ENCODE measurements at places on chromosomes 1 and 21.

GRCh38 chr1:54798206-54798605 lies 2.9 kb downstream of the TTC22 start:
- no peak for DNase-seq

- DNase-seq = no peak
These were observed 3901.2 kb downstream of the SRGAP2C start for GRCh38 chr1:125085720-125086591.

- DNase-seq = no peak
These were observed 48.0 kb upstream of the COG2 start for GRCh38 chr1:230594214-230594773.

- DNase-seq = no peak
These were observed 24.4 kb upstream of the WDR26 start for GRCh38 chr1:224458996-224459395.

GRCh38 chr1:38235705-38236104 lies 189.1 kb upstream of the POU3F1 start:
- no peak for DNase-seq

DNA sequence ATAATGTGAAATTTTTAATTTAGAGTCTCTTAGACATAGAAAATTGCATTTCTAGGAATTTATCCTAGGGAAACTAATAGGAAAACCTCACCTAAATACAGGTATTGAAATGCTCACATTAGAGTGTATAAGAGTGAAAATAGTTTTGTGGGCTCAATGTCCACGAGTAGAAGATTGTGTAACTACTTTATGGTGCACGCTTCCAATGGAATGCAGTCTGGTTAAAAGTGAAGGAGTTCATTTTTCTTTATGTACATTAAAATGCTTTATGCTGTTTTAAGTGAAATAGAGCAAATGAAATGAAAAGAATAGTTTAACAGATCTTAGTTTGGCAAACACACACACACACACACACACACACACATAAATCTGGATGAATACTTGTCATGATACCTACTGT lies 278.2 kb downstream of the USP25 start:
- DNase-seq = no peak

DNA sequence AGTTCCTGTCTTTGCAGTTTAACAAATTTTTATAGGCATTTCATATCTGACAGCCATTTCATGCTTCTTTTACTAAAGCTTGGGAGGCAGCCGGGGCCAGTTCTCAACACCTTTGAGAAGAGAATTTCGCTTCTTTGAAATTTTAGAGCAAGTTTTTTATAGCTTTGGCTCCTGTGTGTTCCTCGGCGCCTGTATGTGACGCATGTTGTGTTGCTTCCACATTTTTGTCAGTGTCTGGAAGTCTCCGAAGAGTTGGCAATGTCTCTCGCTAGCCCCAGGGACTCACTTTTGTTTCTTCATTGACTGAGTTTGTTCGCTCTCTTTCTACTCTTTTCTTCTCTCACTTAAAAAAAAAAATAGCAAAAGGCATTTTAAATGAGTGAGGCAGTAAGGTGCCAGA lies 386.9 kb upstream of the PLXNA2 start:
- DNase-seq = no peak

DNA sequence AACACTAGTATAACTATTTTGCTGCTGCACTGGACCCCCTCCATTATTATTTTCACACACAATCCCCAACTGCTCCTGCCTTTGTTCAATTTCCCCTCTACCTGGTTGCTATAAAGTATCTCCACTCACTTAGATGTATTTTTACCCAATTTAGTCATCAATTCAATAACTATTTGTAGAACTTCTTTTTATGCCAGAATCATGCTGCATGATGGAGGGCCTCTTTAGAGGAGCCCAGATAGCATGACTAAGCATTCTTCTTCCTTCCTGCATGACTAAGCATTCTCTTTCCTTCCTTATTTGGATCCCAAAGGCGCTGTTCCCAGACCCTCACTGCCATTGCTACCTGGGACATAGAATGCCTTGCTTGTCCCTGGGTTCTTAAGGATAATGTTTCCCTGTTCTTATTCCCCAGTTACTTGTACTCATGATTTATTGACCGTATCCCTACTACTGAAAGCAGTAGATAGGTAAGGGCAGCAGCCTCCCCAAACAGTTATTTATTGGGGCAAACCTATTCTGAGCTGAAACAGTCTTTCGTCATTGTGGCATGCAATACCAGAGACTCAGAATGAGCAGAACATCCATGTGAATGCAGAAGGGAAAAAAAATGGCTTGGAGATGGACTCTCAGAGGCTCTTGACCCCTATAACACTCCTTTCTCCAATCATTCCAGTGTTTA lies 89.3 kb upstream of the AKT3 start:
- DNase-seq = peak; percentile 61

DNA sequence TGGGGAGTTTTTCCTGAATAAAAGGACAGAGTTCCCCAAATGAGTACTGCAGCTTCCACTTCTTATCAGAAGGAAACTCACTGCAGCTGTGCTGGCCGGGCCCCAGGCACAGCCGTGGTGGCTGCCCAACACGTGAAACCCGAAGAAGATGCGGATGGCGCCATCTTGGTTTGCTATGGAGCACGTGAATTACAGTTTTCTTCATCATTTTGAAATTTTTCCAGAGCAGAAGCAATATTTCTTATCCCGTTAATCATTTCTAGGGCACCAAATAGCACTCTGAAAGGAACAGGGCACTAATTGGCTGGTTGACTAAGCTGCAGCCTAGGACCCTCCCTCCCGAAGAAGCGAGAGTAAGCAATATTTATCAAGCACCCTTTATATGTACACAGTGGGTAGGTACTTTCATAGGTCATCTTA lies 63.2 kb upstream of the EPS8L3 start:
- DNase-seq = no peak

- DNase-seq = no peak
These were observed 19.8 kb downstream of the LRRC38 start for GRCh38 chr1:13494025-13494424.

- DNase-seq = peak; percentile 88
These were observed 28.4 kb downstream of the JUN start for GRCh38 chr1:58755468-58755872.

- DNase-seq = no peak
These were observed 417.9 kb downstream of the PTBP2 start for GRCh38 chr1:97139512-97139911.

DNA sequence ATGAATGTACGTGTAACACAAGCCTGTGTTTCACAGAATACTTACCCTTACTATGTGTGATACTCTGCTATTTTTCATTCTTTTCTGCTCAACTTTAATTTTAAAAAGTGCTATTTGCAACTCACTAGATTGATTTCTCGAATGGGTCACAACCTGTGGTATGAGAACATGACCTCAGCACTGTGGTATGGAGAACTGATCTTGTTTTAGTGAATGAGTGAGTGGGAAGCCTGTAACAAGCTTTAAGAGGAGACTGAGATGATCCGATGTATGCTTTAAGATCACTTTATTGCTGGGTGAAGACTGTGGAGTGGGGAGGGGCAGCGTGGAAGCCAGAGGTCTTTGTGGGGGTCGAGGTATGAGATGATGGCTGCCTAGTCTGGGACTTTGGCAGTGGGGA lies 21.6 kb downstream of the MECR start:
- peak; percentile 60 for DNase-seq

DNA sequence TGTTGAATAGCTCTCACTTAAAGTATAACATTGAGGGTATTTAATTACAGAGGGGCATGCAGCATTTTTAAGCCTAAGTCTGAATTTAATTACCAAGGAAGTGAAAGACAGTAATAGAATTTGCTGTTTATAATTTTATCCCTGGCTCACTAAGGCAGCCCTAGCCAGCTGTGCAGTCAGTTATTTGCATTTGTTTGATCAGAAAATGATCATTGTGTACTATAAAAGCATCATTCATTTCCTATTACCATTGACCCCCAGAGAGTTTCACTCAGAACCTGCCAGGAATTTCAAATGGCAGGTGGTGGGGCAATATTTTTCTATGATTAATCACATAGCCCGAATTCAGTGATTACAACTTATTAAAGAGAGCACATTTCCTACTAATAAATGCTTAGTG lies 277.1 kb upstream of the KAZN start:
- DNase-seq = no peak

DNA sequence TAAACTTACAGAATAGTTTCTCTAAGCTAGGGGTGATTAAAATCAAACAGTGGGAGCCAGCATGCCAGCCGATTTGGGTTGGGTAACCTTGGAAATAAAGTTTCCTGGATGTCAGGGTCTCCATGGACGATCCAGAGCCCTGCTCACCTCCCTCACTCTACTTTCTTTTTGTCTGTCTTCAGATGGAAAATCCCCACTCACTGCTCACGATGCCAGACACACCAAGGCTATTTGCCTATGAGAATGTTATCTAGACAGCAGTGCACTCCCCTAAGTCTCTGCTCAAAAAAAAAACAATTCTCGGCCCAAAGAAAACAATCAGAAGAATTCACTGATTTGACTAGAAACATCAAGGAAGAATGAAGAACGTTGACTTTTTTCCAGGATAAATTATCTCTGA lies 13.9 kb downstream of the SLAMF7 start:
- no peak for DNase-seq

- no peak for DNase-seq
These were observed 135.2 kb downstream of the SLC44A5 start for GRCh38 chr1:75475696-75476095.

- no peak for DNase-seq
These were observed at the start of gene HSPG2 for GRCh38 chr1:21937034-21937371. TSS of gene HSPG2 (minus strand) at chr1:21937310. CDS start at chr1:21937217, 93 bp downstream.

- no peak for DNase-seq
These were observed 18.3 kb upstream of the IL6R start for GRCh38 chr1:154386643-154387352.

GRCh38 chr1:174244017-174244416 lies 84.7 kb downstream of the RABGAP1L start:
- DNase-seq = no peak

DNA sequence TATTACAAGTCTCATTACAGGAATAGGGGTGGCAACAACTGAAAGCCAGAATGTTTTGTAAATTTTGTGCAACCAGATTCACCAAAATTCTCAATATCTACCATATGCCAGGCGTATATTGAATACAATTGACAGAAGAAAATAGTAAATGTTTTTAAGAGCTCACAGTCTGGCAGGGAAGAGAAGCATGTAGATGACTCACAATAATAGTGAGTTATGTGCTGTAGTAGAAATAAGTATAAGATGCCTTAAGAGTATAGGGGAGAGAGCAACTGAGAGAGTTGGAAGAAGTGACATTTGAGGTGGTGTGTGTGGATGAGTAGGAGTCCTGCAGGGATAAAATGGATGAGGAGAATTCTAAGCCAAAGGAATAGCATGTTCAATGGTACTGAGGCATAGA lies 170.5 kb upstream of the FGGY start:
- DNase-seq = no peak

DNA sequence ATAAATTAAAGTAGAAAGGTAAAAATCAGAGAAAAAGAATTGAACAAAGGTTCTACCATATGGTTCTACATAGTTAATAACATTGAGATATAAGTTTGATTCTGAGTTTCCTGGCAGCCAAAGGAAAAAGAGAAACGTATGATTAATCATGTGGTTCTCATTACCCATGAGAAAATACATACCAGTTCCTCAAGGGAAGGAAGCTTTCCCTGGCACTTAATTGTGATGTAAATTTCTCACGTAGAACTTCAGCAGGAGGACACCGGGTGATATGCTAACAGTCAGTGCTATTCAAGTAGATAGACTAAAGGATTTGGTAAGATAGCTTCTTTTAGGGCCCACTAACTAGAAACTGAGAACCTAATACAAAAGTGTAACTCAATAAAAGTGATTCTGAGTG lies 218.5 kb downstream of the NFIA start:
- DNase-seq = peak; percentile 48

DNA sequence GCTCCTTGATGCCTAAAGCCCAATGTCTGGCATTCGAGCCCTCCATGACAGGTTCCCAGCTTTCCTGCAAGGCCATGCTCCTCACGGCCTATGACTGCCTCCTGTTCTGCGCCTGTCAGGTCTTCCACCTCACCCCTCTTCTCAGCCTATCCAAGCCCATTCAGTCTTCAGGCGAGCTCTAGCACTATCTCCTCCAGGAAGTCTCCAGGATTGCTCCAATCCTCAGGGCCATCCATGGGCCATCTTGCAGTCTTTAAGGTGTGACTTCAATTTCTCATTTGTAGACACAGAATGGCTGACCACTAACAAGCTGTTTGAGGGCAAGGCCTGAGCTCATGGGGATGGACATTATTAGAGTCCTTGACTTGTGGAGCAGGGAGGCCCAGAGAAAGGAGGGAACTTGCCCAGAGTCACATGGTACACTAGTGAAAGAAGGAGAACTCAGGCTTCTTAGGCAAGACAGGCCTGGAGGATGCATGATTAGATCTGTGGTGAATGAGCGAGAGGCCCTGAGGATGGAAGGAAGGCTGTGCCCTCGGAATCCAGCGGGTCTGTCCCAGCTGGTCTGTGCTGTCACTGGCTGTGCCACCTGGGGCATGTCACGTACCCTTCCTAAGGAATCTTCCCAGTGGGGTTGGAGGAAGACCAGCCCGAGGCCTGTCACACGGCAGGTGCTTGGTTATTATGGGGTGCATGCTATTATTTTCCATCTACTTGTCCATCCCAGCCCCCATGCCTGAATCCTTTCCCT lies 1.2 kb upstream of the ACOT11 start:
- DNase-seq = no peak

DNA sequence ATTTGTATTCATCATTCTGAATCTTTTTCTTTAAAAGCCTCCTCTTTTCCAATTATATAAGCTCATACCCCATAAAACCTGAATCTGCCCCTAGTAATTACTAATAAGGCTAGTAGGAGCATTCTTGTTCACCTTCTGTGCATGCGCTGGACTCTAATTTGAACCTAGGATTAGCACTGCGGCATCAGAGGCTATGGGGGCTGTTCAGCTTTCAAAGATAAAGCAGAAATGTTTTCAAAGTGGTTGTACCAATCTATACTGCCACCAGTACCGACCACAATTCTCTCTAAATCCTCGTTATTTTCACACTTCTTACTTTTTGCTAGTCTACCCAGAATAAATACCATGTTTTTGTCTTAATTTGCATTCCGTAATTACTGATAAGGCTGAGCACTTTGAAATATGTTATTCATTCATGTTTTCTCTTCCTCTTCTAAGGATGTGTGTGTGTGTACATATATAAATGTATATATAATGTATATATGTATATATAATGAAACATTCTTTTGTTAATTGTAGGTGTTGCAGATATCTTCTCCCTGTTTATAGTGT lies 1.6 kb upstream of the DDX59 start:
- no peak for DNase-seq

- no peak for DNase-seq
These were observed 187.2 kb downstream of the FGGY start for GRCh38 chr1:59484096-59484495.

DNA sequence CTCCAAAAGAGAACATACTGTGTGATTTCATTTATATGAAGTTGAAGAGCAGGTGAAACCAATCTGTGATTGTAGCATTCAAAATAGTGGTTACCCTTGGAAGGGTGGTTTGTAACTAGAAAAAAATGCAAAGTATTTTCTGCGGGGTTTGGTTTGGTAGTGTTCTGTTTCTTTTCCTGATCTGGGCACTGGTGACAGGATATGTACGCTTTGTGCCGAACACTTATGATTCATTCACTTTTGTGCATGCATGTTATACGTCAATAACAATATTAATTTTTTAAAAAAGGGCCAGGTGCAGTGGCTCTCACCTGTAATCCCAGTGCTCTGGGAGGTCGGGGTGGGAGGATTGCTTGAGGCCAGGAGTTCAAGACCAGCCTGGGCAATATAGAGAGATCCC lies 63.8 kb downstream of the CD34 start:
- no peak for DNase-seq

GRCh38 chr21:34883491-34884271 lies 165.4 kb downstream of the RUNX1 start:
- no peak for DNase-seq

Data from mesendoderm (in vitro differentiated cells).